ENCODE measurements at places on chromosomes 6 and 20. TPM values are rescaled to one million over a fixed set of nuclear protein-coding genes. Genes with fewer than 3 reads are reported as not detected.

- DNase-seq = no peak
Observed at GRCh38 chr20:57618091-57618763, 2.0 kb downstream of the ZBP1 start.

GRCh38 chr6:3701631-3702030, 49.9 kb downstream of the PXDC1 start:
- no peak for DNase-seq

DNA sequence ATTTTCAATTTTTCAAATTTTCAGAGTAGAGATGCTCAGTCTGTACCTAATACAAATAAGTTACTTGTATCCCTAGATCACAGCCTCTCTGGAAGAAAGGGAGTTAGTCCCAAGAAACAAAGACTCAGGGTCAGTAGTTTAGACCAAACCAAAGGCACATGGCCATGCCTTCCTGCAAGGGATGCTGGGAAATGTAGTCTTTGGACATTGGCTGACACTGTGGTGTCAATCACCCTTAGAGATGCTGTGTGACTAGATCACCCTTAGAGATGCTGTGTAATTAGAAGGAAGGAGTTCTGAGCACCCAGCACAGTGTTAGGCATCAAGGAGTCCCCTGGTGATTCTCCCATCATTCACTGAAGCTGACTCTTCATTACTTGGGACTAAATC, 202.1 kb downstream of the NFATC2 start:
- no peak for DNase-seq

- no peak for DNase-seq
Observed at GRCh38 chr6:153872946-153873345, 166.1 kb upstream of the OPRM1 start.

DNA sequence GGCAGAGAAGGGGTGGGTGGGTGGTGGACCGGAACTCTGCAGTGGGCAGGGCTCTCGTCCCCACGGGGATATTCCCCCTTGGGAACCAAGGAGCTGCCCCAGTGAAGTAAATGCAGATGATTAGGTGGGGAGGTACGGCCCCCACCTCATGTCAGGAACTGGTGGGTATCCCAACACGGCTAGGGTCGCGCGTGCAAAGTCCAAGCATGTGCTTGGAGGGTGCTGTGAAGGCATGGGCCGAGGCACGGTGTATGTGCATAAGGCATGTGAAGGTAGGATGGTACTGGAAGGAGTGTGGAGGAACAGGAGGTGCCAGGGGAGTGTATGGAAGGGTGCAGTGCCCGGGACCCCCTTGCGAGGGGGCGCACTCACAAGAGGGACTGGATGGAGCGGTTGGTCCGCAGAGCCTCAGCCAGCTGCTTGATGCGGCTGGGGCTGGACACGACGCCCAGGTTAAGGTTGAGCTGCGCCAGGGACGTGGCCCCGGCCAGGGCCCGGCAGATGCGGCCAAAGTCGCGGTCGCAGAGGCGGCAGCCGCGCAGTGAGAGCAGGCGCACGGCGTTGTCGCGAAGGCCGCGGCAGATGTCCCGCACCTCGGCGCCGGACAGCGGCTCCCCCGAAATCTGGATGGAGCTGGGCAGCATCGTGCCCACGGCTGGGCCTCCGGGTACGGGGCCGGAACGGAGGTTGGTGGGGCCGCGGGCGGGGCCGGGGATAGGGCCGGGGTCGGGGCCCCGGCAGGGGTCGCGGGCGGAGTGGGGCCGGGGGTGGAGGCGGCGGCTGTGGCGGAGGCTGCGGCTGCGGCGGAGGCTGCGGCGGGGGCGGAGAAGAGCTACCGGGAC, 783 bp downstream of the LRRC73 start:
- no peak for DNase-seq

GRCh38 chr6:103284835-103285234, 1574.9 kb downstream of the HACE1 start:
- DNase-seq = no peak

GRCh38 chr20:57558614-57559288, 2.2 kb upstream of the PCK1 start:
- no peak for DNase-seq

- DNase-seq = no peak
Observed at GRCh38 chr6:69289689-69290495, 506.9 kb downstream of the LMBRD1 start.

DNA sequence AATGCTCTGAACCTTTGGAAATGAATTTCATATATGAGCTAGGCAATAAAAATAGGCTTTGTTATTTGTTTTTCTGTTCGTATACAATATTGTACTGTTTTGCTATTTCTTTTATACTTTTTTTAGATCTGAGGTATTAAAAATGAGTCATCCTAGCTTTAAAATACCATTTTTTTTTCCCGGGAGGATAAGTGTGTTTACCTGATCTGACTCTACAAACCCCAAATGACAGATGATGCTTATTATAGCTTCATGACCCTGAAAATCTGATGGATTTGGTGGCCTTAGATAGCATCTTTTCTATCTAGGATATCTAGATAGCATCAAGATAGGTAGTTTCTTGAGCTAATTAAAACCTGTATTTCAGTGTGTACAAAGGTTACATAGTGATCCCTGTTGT, 206.4 kb downstream of the DTNBP1 start:
- no peak for DNase-seq

GRCh38 chr20:13231031-13231752, 10.1 kb downstream of the ISM1 start:
- no peak for DNase-seq

Gene SIRPD
- polyA plus RNA-seq = not detected

Gene TINAG
- polyA plus RNA-seq = not detected

Gene RMND1
- 20.4 TPM for polyA plus RNA-seq

Gene SCUBE3
- 0.78 TPM for polyA plus RNA-seq

Gene GNAS-AS1
- 1.3 TPM for polyA plus RNA-seq

Data from muscle of arm (tissue), 14 donors.